ENCODE measurements at places on chromosomes 3 and 15.
A peak's percentile ranks its signal among the peaks of the same experiment; 100 is the strongest.

GRCh38 chr3:72361990-72362389 is 486.3 kb downstream of the SHQ1 start:
- no peak for DNase-seq

- DNase-seq: no peak
Measured at GRCh38 chr3:184498986-184499606, 62.5 kb upstream of the EPHB3 start.

GRCh38 chr3:160193644-160194192 is 31.5 kb upstream of the C3orf80 start:
- no peak for DNase-seq

DNA sequence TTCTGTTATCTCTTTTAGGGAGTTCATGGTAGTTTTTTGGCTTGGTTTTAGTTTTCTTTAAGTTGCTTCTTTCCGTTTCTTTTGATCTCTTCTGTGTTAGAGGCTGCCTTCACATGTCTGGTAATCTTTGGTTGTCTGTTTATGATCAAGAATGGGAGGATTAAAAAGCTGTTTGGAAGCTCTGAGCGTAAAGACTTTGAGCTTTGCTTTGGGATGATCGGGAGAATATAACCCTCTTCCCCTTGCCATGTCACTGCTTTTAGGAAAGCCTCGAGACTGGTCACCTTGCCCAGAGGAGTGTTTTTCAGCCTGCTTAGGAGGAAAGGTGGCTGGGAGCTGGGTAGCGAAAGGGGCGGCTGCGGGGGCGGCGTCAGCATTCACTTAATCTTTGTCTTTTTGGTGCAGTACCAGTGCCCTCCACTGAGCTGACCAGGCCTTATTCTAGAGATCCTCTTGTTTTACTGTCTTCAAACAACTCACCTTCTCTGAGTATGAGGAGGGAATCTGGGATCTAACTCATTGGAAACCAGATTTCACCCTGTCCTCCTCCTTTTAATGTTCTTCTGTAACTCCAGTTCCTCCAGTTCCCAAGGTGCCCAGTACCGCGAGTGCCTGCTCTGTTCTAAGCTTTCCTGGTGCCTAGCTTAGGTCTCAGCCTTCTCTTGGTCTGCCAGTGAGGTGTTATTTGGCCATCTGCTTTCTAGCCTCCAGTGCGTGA is 15.5 kb downstream of the TATDN2 start:
- DNase-seq: peak; percentile 79

Measured in neural progenitor cell (in vitro differentiated cells).